Activated CD8-positive, alpha-beta memory T cell treated with anti-CD3 and anti-CD28 coated beads for 24 hours (primary cell): ENCODE measurements at places on chromosomes 16 and 17.

- DNase-seq, result no peak
These were observed 40.1 kb upstream of the JPH3 start for GRCh38 chr16:87562201-87562600.

GRCh38 chr16:56262148-56262547, 70.9 kb downstream of the GNAO1 start:
- DNase-seq, result no peak

GRCh38 chr17:72119873-72120641, 763 bp upstream of the SOX9 start:
- DNase-seq, result no peak

DNA sequence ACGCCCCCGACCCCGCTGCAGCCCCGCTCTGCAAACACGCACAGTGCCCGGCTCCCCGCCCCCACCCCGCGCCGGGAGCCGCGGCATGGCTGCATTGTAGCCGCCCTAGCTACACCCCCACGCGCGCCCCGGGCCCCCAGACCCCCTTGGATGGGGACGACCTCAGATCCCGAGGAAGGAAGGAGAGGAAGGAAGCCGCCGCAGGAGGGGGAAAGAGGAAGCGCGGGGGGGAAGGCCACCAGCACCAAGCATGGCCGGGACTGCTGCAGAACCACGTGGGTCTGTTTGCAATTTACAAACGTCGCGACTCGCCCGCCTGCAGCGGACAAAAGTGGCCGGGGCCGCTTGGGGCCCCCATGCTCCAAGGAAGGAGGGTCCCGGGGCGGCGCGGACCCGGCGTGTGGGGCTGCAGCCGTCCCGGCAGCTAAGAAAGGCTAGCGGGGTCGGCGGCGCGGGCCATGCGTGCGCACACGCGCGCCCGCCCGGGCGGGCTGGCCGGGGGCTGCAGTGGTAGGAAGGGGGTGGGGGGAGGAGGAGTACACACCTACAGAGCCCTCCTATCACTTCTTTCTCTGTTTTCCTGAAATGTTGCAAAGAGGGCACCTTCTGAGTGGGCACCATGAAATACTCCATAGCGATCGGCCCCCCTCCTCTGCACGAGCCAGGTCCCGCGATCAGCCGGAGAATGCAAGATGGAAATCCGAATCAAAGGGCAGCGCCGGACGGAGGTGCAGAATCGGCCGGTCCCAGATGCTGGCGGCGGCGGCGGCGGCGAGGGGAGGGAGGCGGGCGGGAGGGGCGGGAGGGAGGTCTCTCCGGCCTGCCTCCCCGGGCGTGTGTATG, 488 bp downstream of the TFAP4 start:
- DNase-seq, result peak; percentile 90

GRCh38 chr16:19879241-19879792, 5.3 kb downstream of the GPRC5B start:
- DNase-seq, result no peak

- no peak for DNase-seq
These were observed 36.0 kb downstream of the NKD1 start for GRCh38 chr16:50584033-50584722.

DNA sequence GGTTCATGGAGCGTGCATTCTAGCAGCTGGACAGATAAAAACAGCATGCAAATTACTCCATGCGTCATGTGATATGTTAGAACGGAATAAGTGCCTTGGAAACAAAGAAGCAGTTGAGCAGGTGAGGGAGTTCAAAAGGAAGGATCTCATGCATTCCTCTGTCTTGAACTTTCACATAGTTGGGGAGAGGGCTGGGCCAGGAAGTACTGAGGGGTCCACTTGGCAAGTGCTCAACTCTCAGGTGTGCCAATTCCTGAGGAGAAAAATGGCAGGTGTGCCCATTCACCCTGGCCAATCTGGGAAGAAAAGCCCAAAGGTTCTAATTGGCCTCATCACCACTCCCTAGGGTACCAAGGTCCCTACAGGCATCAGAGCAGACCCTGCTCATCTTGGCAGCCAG, 67.7 kb downstream of the CES1 start:
- DNase-seq, result no peak

DNA sequence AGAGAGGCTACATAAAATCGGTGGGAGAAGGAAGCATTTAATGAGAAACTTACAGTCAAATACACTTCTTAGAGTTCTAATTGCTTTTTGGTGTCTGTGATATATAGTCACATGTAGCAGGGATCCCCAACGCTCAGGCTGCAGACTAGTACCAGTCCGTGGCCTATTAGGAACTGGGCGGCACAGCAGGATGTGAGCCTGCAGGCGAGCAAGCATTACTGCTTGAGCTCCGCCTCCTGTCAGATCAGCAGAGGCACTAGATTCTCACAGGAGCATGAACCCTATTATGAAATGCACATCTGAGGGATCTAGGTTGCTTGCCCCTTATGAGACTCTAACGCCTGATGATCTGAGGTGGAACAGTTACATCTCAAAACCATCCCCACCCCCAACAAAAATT, 158.5 kb downstream of the TANC2 start:
- no peak for DNase-seq

- DNase-seq, result no peak
These were observed 42.0 kb downstream of the TNFRSF13B start for GRCh38 chr17:16929757-16930520.

DNA sequence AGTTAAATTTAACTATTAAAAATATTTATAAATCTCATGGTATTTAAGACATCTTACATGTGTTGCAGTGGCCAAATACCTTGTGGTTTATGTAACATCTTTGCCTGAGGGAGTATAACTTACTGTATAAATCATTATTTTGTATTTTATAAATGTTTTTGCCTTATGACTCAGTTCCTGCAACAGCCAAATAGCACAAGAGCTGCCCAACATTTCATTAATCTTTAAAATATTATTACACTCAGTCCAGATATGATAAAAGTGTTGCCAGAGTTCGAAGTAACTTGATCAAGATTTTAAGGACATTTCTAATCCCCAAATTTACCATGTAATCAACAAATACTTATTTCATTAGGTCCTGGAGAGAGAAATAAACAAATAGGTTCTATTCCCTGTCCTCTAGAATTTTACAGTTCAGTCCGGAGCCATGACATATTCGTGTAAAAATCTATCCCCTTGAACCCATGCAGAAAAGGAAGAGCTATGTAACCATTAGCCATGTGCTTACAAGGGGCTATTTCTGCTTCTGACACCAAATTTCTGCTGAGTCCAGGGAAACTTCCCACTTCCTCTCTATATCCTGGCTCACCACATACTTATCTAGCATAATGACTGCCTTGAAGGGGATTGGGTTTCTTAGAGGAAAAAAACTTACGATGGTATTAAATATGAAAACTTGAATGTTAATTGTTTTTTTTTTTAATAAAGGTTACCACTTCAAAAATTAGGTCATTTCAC, 44.0 kb downstream of the IRX6 start:
- DNase-seq, result no peak

DNA sequence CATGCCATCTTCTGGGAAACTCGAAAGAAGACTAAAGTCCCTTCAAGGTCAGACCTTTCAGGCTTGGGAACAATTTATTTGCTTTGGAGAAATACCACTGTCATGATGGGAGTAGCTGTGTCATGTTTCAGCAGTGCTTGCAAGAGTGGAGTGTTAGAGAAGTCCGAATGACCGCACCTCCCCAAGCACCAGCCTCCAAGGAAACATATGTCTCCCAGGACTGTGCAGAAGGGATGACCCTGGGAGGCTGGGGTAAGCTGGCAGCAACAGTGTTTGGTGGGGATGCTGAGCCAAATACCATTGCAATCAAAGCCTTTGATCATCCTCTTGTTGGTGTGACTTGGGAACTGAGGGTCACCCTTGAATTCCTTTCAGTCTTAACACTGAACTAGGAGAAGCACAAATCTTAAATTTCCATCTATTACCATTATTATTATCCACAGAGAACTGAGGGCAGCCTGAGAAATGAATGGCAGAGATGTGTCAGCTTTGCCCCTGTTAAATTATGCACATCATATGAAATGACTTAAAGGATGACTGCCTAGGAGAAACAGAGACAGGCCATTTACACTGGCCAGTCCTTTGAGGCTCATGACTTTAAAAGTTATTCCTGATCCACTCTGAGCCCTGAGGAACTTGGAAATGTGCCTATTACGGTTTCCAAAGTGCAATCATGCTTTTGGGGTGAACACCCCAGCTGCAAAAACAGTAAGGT, 244.9 kb downstream of the CA10 start:
- DNase-seq, result no peak

GRCh38 chr17:39926588-39927100, 757 bp downstream of the ORMDL3 start:
- DNase-seq, result peak; percentile 81

DNA sequence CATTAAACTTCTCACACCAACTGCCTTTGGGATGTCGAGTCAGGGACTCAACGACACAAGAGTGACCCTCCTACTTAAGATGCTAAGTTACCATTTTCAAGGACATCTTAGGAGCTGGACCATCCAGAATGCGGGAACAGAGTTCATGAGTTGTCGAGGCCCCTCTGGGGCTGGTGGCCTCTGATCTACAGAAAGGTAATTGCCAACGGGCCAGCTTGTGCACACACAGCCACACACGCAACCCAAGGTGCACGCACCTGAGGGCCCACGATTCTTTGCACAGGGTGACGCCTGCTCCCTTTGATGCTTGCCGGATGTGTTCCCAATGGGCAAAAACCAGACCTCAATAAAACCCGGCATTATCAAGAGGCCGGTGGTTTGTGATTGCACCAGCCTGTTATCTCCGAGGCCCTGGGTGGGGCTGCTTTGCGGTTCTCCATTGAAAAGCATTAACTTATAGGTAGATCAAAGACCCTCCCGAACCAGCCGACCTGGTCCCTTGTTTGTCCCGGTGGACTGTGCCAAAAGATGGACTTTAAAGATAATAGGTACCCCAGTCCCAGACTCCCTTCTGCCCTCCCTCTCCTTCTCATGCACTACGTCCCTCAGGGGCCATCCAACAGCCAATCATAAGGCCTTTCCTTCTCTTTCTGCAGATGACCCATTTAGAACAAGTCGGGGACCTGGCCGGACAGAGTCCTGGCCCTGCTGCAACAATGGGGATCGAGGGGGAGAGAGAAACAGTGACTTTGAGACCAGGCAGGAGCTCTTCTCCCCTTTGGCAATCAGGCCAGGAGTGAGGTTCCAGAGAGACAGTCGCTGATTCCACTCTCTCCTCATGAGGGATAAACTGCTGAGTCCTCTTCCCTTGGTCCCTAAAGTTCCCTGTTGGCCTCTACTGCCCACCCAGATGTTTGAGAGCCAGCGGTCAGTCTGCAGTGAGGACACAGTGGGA, 292.5 kb downstream of the SOX9 start:
- DNase-seq, result no peak

DNA sequence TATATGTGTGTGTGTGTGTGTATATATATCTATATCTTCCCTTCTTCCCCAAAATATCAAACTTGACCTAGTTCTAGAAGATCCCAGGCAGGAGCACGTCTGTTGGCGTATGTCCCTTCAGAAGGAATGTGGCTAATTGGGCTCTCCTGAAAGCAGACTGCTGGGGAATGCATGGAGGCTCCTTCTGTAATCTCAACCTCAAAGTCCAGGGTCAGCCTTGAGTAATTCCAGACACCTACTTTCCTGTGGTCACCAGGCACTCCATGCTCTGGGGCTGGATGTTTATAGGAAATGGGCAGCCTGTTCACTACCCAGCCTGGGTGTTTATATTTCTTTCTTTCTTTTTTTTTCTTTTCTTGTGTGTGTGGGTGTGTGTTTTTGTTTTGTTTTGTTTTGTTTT, 13.4 kb downstream of the BCO1 start:
- DNase-seq, result no peak

DNA sequence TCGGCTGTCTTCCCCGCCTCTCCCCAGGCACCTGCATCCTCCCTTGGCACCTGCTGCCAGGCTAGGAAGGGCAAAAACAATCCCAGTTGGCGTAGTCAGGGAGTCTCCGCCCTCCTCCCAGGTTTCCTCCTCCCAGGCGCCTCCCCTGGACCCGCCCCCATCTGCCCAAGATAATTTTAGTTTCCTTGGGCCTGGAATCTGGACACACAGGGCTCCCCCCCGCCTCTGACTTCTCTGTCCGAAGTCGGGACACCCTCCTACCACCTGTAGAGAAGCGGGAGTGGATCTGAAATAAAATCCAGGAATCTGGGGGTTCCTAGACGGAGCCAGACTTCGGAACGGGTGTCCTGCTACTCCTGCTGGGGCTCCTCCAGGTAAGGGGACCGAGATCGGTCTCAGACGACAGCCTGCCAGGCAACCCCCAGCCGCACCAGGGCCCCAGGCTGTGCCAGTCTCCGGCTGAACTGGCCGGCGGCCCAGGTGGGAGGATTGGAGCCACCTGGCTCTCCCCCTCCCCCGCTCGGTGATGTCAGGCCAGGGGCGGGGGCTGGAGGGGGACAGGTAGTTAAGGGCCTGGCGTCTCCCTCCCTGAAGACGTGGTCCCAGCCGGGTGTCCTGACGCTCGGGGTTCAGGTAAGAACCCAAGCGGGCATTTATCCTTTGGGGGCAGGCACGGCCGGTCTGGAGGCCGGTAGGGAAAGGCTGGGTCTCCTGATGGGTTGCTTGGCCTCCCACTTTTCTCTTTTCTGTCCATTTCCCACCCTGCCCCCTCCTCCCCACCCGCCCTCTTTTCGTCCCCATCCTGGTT, at the start of gene GRB7:
TSS of gene GRB7 (plus strand) at position 179 of the 808 bp plus-strand sequence. CDS start 4,364 bp downstream, outside the sequence.
- DNase-seq, result no peak

- no peak for DNase-seq
These were observed 38.5 kb downstream of the VPS53 start for GRCh38 chr17:676060-676700.

DNA sequence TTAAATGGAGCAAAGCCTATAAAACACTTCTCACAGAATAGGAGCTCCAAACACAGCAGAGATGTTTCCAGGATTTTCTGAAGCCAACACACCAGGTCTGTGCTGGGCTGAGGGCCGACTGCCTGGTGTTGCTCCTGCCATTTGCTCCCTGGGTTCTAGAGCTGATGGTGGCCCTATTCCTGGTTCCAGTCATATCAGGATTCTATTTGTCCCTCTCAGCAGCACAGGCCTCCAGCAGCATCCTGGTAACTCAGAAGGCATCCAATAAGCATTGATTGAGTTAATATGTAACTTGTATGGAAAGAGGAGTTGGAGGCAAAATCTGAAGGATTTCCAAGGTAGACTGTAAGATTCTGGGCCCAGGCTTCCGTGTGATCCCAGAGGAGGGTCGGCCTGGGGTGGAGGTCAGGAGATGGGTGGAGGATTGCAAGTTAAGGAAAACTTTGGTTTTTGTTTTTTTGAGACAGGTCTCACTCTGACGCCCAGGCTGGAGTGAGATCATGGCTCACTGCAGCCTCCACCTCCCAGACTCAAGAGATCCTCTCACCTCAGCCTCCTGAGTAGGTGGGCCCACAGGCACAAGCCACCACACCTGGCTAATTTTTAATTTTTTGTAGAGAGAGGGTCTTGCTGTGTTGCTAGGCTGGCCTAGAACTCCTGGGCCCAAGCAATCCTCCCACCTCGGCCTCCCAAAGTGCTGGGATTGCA, 5.7 kb downstream of the NUPR1 start:
- no peak for DNase-seq

GRCh38 chr16:78421181-78421708, 321.8 kb downstream of the WWOX start:
- no peak for DNase-seq

GRCh38 chr17:27321372-27321771, 27.5 kb downstream of the WSB1 start:
- DNase-seq, result peak; percentile 3

- DNase-seq, result no peak
These were observed 27.7 kb upstream of the KIFC3 start for GRCh38 chr16:57829969-57830360.
